ENCODE measurements at places on chromosomes 16 and 17.

DNA sequence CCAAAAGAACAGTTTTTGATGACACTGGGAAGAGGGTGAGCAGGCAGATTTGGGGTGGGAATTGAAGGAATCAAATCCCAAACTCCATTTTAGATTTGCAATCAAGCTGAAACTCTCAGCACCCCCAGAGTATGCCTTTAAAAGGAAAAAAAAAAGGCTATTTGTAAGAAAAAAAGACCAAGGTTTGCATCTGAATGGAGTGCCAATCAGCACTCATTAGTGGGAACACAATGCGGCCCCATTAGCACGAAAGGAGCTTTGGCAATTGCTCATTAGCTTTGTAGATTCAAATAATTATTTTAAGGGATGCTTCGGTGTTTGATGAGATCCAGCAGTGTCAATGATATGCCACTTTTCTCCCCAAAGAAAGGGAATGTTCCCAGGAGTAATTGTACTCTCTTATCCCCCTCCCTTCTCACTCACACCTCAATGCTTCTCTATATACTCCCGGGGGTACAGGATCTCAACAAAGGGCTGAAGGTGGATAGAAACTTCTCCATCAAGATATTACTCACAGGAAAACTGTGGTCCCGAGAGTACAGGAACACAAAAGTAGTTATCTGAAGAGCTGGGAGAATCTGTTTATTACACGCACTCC is 32.2 kb downstream of the CHP2 start:
- no peak for DNase-seq

GRCh38 chr16:50235581-50235980 is 30.8 kb upstream of the ADCY7 start:
- DNase-seq: no peak

GRCh38 chr16:56561126-56561525 is 3.7 kb upstream of the MT4 start:
- no peak for DNase-seq

DNA sequence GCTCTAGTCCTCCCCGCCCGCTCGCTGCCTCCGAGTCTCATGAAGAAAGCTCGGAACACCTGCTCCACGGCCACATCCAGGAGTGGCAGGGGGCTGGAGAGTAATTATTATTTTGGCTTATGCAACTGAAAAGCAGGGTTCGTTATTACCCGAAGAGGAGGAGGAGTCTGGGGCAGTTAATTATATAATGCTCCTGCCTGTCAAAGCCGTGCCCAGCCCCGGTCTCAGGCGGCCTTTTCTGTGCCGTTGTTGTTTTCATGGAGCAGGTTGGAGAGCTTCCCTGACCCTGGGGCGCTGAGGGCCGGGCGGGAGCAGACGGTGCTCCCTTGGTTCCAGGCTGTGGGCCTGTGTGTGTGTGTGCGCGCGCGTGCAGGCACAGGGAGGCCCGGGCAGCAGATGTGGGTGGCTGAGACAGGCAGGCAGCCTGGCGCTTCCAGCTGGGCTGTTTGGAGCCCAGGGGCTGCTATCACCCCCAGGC is 2.4 kb downstream of the JPH3 start:
- no peak for DNase-seq

GRCh38 chr17:80962356-80963329 is 29.0 kb upstream of the CHMP6 start:
- no peak for DNase-seq

- DNase-seq: no peak
Observed at GRCh38 chr17:79791735-79792161, 5.1 kb downstream of the CBX8 start.
